ENCODE measurements at places on chromosomes 2 and 18. TPM values are rescaled to one million over a fixed set of nuclear protein-coding genes. Genes with fewer than 3 reads are reported as not detected.

NYAP2 gene
- not detected for total RNA-seq

CFAP65 gene
- total RNA-seq: not detected

HS6ST1 gene
- 9.1 TPM for total RNA-seq

RASGRP3 gene
- total RNA-seq: 1.2 TPM

IKZF2 gene
- total RNA-seq: 8.1 TPM

CDH2 gene
- not detected for total RNA-seq

CNNM4 gene
- total RNA-seq: 7.5 TPM

DNAJC5G gene
- not detected for total RNA-seq
